ENCODE measurements at places on chromosomes 7 and 10. TPM values are rescaled to one million over a fixed set of nuclear protein-coding genes. Genes with fewer than 3 reads are reported as not detected.

The GIMAP7 gene
- total RNA-seq: not detected

The GRK5 gene
- 1.1 TPM for total RNA-seq

The VWDE gene
- 15.9 TPM for total RNA-seq

The IGF2BP3 gene
- 197 TPM for total RNA-seq

The ITPRIP gene
- total RNA-seq: 22.2 TPM

The TMEM196 gene
- total RNA-seq: not detected

The PKD1L1 gene
- 0.17 TPM for total RNA-seq

The NUB1 gene
- total RNA-seq: 45.8 TPM

The NPVF gene
- total RNA-seq: not detected
